PC-9 (cell line): ENCODE measurements at places on chromosomes 16 and 17. TPM values are rescaled to one million over a fixed set of nuclear protein-coding genes. Genes with fewer than 3 reads are reported as not detected.

Gene MYH13
- total RNA-seq = not detected in 2 replicates

Gene STAC2
- 0.17 and 0.28 TPM in 2 replicates for total RNA-seq

Gene AIPL1
- not detected in 2 replicates for total RNA-seq

Gene MYH1
- not detected in 2 replicates for total RNA-seq

Gene TP53TG3C
- not detected in 2 replicates for total RNA-seq

Gene WRAP53
- 31.9 and 37.2 TPM in 2 replicates for total RNA-seq

Gene BRICD5
- 17.1 and 24.6 TPM in 2 replicates for total RNA-seq

Gene CCL7
- not detected in 2 replicates for total RNA-seq

Gene NOXO1
- total RNA-seq = 11.1 and 12.7 TPM in 2 replicates

Gene CDH8
- not detected in 2 replicates for total RNA-seq

Gene DUXB
- total RNA-seq = not detected in 2 replicates
